ENCODE measurements at places on chromosomes 4 and X.

GRCh38 chr4:80005863-80006262, 67.2 kb downstream of the ANTXR2 start:
- no peak for DNase-seq

DNA sequence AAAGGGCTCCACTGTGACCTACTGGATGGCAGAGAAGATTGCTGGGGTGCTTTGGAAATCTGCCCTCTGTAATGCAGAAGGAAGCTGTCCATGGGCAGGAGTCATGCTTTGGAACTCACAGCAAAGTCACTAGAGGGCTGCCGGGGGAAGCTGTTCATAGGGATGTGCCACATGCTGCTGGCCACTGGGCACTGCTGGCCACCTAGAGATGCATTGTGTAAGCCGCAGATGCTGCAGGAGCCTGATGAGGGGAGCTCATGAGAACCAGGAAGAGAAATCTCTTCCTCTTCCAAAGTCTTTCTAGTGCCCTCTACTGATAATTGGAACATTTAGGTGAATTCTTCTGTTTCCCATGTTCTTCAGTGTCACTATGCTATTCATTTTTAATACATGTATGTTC, 31.2 kb upstream of the UXT start:
- DNase-seq = no peak

DNA sequence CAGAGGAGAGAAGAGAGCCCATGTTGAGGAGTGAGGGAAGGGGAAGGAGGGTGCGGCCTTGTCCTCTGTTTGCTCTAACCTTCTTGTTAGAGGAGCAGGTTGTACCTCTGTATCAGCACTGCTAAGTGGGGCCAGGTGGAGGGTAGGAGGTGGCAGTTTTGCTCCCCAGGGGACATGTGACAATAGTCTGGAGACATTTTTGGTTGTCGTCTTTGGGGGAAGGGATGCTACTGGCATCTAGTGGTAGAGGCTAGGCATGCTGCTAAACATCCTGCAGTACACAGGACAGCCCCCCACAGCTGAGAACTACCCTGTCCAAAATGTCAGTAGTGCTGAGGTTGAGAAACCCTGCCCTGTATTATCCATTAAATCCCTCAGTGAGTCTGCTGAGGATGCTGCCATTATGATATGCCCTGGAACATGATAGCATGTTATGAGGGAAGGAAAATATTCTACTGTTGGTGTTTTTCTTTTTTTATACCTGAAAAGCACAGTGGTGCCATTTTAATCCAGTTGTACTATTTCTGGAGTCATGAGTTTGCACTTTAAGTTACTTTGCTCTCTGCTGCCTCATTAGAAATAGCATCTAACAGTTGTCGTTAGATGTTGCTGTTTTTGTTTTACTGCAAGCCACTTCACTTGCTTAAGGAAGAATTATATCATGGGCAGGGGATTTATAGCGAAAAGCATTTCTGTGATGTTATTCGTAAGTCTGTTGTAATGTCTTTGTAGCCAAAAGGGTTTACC, 90.6 kb downstream of the LRP2BP start:
- DNase-seq = peak; percentile 40

- DNase-seq = no peak
Measured at GRCh38 chrX:134653835-134654234, 4.4 kb downstream of the PLAC1 start.

DNA sequence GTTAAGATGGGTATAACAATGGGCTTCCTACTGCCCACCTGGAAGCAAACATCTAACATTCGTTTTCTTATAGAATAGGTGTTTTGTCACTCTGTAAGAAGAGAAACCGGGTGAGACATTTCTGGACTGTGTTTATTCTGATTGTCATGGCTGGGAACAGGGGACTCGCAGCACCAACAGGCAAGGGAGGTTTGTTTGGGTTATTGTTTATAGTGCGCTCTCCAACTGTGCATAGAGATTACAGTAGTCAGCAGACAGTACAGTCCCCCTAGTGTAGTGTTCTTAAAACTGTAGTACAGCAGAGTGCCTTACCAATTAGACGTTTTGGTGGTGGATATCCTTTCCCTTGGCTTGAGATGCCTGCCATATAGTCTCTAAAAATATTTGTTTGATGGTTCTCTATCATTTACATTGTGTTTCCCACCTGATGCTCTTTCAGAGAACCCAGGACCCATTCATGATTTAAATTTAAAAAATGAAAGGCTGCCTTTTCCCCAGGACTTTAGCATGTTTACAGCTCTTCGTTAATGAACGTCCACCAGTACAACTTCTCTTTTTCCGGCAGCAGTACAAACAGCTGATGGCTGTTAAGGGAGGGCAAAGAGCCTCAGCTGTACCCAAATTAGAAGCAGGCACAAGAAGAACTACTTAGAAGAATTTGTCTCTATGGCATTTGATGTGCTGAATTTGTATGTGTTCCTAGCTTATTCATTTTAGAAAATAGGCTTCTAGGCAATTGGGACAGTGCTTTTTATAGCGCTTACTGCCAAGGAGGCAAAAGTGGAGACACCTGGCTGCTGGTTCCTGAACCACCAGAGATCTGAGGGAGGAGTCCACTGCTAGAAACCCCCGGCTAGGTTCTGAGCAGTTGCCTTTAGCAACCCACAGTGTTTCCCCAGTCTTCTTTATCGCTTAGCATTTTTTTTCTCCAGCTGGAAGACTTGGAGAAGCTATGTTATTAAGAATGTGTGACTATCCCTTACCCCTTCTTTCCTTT, 1.0 kb upstream of the RNF150 start:
- no peak for DNase-seq

GRCh38 chr4:182808673-182809416, 108.3 kb downstream of the DCTD start:
- DNase-seq = peak; percentile 74

- no peak for DNase-seq
Measured at GRCh38 chr4:70874268-70875156, 27.7 kb upstream of the MOB1B start.

- DNase-seq = no peak
Measured at GRCh38 chr4:28233724-28234123, 1373.1 kb downstream of the STIM2 start.

DNA sequence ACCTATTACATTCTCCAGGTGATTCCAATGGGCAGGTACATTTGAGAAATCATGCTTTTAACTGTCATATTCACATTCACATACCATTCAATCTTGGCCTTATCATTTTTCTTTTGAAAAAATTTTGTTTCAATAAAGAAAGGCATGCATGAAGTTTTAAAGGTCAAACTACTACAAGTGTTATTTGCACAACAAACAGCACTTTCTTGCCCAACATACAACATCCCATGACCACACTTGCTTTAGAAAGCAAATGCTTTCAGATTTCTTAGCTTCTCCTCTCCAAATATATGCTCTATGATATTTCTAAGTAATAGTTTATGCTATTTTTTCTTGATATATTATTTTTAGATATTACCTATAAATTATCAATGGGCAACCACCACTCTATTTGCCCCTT, 58.2 kb downstream of the NLGN4X start:
- DNase-seq = no peak

DNA sequence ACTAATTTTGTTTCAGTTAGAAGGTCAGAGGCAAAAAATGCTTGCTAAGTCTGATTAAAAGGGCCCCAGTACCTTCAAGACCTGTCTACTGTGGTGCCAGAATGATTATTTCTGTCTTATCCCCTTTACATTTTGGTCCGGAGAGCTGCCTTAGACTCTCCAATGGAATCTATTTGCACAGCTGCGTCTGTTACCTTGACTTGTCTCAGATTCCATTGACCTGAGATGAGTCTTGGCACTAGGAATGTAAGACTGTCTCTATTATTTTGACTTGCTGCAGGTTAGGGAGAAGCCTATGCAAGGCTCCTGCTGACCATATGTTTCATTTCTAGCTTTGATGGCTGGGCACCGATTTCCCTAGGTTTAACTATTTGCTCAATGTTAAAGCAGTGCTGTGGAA, 457.6 kb downstream of the KCTD8 start:
- no peak for DNase-seq

- DNase-seq = no peak
Measured at GRCh38 chr4:47690611-47691010, 147.3 kb downstream of the CORIN start.

DNA sequence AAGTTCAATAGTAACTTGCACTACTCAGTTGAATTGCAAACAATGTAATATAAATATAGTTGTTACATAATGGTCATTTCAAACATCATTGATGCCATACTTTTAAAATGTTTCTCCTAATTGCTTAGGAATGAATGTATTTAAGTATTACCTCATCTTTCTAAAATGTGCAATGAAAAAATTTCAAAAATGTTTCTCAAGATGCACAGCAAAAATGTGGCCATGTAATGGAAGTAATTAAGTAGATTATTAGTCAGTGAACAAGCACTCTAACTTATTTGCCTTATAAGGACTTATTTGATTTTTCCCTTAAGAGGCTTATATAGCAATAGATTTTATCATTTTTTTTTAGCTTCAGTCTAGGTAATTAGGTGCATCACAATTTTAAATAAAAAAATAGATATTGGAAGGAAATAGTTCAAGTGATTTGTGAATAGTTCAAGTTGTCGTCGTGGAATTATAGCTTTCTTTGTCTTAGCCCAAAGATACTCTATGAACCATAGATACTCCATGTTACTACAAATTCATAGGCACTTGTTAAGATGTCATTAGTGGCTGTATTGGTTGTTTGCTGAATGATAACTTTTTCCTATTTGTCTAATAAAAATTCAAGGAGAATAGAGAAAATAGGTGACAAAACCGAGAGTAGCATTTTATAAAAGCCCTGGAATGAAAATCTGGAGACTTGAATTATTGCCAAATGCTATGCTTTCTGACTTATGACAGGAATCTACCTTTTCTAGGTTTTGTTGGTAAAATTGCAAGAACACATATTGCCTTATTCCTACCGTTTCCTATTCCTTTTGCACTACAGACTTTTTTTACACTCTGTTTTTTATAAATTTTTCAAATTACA, 118.5 kb downstream of the TLL1 start:
- DNase-seq = no peak

- DNase-seq = no peak
Measured at GRCh38 chr4:8916351-8916885, 44.8 kb upstream of the HMX1 start.

- DNase-seq = no peak
Measured at GRCh38 chrX:69066021-69066757, 99.1 kb downstream of the PJA1 start.

GRCh38 chr4:169846396-169846795, 88.7 kb upstream of the HPF1 start:
- no peak for DNase-seq

- no peak for DNase-seq
Measured at GRCh38 chr4:173529477-173530325, at the start of gene HAND2. TSS of gene HAND2 (minus strand) at chr4:173530229. CDS start at chr4:173529289, 940 bp downstream.

DNA sequence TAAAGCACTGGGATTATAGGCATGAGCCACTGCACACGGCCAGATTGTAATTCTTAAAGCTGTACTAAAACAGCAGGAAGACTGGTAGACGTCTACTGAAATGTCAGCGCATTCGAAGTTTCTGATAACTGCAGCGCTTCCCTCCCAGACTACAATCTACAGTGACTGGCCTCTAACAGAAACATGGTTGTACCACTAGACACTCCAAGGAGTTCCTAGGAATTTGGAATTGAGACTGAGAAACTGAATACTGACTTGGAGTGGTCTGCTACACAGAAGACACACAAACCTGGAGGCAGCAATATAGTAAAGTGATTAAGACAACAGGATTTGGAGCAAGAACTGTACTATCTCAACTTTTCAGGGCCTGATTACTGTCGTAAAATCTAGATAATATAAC, 937 bp downstream of the HELQ start:
- peak; percentile 13 for DNase-seq

GRCh38 chr4:169975838-169976796, 50.1 kb downstream of the MFAP3L start:
- DNase-seq = no peak

DNA sequence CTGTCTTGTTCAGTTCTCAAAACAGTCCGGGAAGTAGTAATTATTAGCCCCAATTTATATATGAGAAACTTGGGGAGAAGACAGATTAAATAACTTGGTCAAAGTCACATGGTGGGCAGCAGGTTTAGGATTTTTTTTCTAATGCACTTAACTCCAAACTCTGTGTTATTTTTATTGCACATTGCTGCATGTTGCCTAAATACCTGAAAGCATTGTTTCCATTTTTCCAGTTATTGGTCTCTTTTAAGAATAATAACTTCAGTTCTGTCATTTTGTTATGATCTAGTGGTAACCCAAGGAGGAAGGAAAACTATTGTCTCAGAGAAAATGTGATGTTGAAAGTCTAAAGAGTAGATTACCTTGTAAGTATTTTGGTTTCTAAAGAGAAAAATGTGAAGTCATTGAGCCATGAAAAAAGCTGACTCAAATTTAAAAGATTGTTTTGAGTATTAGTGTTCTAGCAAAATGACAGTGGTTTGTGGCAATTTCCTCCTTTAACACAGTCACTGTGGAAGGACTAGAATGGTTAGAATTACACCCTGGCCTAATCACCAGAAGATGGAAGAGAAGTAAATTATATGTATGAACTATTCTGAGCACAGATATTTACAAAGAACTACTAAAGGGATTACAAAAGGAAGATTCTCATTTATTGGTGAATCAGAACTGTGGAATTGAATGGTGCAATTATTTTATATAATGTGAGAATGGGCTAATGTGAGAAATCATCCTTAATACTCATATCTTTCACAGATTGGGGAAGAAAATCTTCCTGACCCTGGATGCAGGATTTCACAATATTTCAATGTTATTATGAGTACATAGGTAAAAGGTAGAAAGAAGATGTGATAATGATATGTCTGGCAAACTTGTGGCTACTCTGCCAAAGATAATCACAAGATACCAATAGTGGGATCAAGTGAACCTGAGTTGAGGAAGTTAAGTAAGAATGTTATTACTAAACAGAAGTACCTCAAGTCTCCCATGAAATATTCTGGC, 21.7 kb upstream of the CXCL8 start:
- no peak for DNase-seq

- DNase-seq = no peak
Measured at GRCh38 chr4:99722725-99723124, 65.1 kb upstream of the C4orf54 start.

DNA sequence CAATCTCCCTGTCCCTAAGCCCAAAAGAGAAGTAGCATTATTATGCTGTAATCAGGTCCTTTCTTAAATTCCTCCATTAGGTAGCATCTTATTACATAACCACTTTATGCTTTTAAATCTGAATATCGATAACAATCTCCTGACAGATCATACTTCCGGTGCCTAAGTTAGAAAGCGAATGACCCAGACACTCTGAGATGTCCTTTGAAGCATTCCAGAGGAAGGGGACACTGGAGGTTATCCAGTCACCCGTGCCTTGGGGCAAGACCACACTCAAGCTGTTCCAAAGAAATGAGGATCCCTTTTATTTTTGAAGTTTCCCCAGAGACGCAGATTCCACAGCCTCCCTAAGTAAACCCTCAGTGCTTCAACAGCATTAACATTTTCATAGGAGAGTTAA, 125.7 kb downstream of the PALLD start:
- no peak for DNase-seq

DNA sequence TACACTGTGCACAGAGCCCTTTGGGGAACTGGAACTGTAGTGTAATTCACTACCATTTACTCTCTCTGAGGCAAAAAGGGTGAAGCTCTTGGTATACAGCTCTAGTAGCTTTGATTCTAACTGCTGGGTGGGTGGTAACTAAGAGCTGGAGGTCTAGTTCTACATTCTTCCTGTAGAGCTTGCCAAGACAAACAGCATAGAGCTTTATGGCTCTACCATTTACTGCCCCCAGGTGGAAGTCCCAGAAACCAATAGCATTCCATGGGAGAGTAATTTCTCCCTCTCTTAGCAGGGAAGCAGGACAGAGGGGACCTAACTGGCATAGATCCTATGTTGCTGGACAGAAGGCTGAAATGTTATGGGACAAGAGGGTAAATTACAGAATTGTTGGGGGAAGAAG, 26.7 kb downstream of the HDAC8 start:
- no peak for DNase-seq

- no peak for DNase-seq
Measured at GRCh38 chr4:83725336-83726085, 189.6 kb downstream of the GPAT3 start.

Data from CD4-positive, alpha-beta T cell treated with Interleukin-10 for 1 hour (primary cell).